ENCODE measurements at places on chromosomes 5 and 9.

DNA sequence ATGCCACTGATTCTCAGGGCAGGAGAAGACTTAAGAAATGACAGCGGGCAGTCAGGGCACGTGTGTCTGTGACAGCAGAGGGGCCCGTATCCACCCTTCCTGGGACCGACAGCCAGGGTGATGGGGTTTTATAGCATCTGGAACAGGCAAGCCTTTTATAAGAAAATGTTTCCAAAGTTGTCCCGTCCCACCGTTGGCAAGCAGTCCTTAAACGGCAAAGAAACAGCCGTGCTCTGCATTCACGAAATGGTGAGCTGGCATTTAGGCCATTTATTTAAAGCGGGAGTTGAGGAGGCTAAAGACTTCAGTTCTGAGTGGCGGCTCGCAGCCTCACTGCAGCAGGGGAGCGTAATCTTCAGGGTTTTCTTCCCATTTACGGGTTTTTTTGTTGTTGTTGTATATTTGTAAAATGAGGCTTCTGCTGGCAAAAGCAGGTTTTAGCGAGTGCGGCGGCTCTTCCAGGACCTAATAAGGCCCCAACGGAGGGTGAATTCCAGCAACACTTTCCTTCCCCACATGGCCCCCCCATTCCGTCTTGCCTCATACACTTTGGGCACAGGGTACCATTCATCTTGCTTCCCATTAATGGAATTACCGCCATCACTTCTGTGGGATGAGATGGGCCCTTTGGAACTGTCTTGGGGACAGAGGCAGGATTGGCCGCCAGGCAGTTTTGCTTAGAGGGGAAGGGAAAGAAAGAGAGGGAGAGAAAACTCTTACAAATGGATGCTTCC lies 15.8 kb downstream of the NEK6 start:
- DNase-seq, result no peak

- DNase-seq, result no peak
Measured at GRCh38 chr9:81621785-81622259, 67.5 kb downstream of the TLE1 start.

GRCh38 chr5:83570916-83571315 lies 99.4 kb downstream of the VCAN start:
- no peak for DNase-seq

DNA sequence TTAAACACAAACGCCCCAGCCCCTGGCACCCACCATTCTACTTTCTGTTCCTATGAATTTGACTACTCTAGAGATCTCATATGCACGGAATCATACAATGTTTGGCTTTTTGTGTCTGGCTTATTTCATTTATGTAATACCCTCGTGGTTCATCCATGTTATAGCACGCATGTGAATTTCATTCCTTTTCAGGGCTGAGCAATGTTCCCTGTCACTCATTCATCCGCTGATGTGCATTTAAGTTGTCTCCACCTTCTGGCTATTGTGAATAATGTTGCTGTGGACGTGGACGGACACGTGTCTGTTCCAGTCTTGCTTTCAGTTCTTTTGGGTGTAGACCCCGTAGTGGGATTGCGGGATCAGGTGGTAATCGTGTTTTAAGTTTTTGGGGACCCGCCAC lies 79.9 kb upstream of the BARHL1 start:
- DNase-seq, result no peak
